Esophagus mucosa (tissue), 1 donor: ENCODE measurements at places on chromosomes 3 and 15. TPM values are rescaled to one million over a fixed set of nuclear protein-coding genes. Genes with fewer than 3 reads are reported as not detected.
A peak's percentile ranks its signal among the peaks of the same experiment; 100 is the strongest.

DNA sequence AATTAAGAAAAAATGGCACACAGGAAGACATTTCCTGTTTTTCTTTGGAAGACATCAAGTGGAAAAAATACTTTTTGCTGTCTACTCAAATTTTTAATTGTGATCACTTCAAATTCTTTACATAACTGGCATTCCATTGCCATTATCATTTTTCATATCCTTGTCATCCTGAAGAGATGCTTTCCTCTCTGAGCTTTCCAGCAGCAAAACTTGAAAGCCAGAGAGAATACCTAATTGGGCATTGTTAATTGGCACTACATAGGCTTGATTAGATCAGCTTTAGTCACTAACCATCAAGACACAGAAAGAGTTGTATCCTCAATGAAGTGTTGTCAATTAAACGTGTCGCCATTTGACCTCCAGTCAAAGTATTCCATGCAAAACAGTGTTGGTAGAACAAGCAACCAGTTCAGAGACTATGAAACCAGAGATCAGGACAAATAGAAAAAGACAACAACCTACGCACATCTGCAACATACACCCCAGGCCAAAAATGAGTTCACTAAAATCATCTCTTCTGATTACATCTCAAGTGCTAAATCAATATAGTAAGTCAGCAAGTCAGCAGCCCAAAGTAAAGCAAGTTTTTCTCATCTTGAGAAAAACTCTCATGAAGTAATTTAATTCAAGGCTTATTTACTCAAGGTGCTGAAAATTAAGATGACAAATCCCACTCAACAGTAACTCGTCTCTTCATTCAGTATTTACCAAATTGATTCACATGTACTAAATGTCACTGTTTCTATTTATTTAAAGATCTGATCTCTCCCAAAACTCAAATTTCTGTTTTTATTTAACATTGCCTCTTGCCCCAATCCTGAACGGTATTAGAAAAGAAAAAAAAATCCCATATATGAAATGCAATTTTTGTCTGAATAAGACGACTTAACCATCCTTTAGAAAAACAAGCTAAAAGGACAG is 123.0 kb downstream of the SUCLG2 start:
- ATAC-seq: no peak

DNA sequence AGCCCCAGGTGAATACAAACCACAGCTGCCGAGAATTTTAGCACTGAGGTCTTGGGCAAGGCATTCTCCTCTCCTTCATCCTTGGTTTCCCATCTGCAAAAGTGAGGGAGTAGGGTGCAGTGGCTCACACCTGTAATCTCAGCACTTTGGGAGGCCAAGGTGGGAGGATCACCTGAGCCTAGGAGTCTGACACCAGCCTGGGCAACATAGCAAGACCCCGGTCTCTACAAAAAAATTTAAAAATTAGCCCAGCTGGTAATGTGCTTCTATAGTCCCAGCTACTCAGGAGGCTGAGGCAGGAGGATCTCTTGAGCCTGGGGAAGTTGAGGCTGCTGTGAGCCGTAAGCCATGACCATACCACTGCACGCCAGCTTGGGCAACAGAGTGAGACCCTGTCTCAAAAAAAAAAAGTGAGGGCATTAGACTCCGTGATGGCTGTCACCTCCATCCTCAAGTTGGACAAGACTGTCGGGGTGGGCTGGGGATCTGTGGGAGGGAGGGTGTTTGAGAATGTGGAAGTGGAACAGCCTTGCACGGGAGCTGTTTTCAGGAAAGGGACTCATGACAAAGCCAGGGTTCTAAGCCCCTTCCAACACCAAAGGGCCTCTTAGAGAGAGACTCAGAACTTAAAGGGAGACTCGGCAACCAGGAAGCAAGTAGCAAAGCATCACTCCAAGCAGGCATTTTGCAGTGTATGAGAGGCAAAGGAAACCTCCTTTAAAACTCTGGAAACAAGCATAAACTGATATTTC is 46.0 kb upstream of the FURIN start:
- no peak for ATAC-seq

- ATAC-seq: peak; percentile 93
These were observed 152.7 kb upstream of the TSC22D2 start for GRCh38 chr3:150255413-150255812.

- ATAC-seq: no peak
These were observed 123.3 kb upstream of the CHL1 start for GRCh38 chr3:73271-73670.

GRCh38 chr15:34046471-34047145 is 7.6 kb upstream of the AVEN start:
- no peak for ATAC-seq

- no peak for ATAC-seq
These were observed 32.0 kb downstream of the SV2B start for GRCh38 chr15:91132079-91132478.

DNA sequence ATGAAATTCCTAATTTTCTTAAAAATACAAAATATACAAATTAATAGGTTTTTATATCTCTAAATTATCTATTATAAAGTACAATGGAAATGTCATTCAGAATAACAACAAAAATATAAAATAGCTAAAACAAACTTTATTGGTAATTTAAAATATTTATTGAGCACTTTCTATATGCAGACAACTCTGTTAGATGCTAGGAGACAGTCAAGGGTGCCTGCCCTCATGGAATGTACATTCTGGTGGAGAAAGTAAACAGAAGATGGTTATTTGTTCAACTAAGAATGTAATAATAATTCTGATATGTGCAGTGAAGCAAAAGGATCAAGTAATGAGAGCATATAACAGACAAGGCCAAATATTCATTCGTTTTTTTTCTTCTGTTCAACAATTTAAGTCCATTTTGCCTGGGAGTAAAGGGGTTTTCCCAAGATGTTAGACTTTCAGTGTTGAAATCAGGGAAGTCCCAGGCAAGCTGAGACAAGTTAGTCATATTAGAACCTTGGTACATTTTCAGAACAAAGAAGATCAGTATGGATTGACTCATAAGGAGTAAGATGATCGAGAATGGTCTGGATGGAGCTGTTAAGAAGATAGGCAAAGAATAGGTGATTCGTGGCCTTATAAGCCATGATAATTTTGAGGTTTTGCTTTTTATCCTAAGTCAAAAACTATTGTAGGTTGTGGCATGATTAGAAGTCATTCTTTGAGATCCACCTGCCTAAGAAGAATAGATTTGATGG is 150.2 kb upstream of the MLF1 start:
- peak; percentile 97 for ATAC-seq

DNA sequence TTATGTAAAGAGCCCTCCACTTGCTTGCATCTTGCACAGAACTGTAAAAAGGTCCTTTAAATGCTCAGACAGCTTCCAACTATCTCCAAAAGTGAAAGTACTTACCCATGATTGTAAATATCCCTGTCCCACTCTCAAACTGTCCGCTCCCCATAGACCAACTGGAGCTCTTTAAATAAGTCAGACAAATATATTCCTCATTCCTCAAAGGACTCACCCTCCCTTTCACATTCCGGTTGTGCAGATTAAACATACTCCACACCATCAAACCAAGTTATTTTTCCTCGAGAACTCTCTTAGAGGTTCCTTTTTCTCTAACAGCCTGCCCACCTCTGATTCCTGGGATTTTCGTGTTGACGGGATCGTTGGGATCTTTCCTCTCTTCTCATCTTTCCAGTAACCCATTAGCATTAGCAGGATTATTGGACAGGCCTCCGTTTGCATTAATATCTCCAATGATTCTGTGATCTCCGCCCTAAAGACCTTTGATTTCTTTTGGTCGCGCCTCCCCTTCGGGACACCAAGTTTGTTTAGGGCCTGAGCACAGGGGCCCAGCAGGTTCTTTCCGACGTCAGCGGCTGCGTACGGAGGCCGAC is 763 bp downstream of the GOLGB1 start:
- peak; percentile 51 for ATAC-seq

GRCh38 chr15:76846782-76847181 is 58.4 kb downstream of the SCAPER start:
- ATAC-seq: no peak

- no peak for ATAC-seq
These were observed 67.7 kb upstream of the WNT5A start for GRCh38 chr3:55554634-55555425.

- no peak for ATAC-seq
These were observed 20.2 kb upstream of the PPM1L start for GRCh38 chr3:160735826-160736225.

GRCh38 chr3:58565621-58566397 is 11.4 kb downstream of the FAM107A start:
- ATAC-seq: no peak

GRCh38 chr3:139617672-139618268 is 60.0 kb downstream of the NMNAT3 start:
- ATAC-seq: no peak

DNA sequence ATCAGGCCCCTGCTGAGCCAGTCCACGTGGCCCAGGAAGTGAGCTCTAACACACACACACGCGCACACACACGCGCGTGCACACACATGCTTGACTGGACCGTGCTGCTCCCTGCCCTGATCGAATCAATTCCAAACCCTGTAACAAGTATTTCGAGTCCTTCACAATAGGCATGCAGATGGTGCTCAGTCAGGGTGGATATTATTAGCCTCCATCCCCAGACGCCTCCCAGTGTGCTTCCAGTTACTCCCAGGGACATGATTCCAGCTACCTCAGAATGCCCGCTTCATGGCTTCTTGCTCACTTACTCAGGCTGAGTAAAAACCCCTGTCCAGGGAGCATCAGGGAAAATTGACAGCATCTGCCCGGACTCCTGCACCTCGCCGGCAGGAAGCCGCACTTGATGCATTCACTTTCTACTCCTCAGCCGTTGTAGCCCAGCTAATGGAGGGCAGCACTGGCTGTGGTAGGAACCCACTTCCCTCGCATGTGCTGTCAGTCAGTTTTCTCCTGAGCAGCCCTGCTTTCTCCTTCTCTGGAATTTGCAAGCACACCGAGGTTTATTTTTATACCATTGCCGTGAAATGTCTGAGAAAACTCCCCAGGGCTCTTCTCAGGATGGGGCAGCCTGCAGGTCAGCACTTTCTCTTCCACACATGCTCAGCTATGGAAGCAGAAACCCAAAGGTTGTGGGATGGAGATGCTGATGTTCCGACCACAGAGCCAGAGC is 126.1 kb upstream of the ABHD17C start:
- peak; percentile 6 for ATAC-seq

GRCh38 chr15:51752888-51753287 is 1.5 kb downstream of the TMOD2 start:
- no peak for ATAC-seq

- no peak for ATAC-seq
These were observed 141.2 kb downstream of the NEK11 start for GRCh38 chr3:131167867-131168266.

DNA sequence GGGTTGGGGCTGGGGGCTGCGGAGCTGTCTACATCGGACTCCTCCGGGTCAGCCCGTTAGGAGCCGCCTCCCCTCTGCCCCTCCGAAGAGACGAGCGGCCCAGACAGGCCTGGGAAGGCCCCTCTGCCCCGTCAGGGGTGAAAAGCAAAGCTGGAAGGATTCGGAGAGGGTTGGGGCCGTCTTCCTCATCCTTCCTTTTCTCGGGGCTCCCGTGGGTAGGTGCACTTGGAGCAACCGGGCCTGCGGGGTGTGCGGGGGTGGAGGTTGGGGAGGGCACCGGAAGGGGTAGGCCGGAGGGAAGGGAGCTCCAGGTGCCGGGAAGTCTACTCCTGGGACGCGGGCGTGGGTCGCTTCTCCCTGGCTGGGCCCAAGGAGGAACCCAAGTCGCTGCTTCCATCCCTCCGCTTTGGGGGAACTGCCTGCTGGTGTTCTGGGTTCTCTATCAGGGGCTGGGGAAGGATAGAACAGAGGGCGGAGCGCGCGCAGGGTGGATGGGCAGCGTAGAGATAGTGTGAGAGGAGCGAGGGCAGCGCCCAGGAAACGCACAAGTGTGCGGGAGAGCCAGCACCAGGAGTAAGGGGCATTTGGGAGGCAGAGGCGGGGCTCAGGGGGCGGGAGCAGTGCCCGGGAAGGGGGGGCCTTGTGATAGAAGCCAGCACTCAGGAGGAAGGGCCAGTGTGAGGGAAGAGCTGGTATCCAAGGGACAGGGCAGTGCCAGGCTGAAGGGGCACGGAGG is 590 bp downstream of the POLR2H start:
- peak; percentile 26 for ATAC-seq

- ATAC-seq: peak; percentile 10
These were observed 29.8 kb downstream of the GNB4 start for GRCh38 chr3:179421500-179421899.

GRCh38 chr15:50633653-50634052 is 52.9 kb downstream of the TRPM7 start:
- no peak for ATAC-seq

DNA sequence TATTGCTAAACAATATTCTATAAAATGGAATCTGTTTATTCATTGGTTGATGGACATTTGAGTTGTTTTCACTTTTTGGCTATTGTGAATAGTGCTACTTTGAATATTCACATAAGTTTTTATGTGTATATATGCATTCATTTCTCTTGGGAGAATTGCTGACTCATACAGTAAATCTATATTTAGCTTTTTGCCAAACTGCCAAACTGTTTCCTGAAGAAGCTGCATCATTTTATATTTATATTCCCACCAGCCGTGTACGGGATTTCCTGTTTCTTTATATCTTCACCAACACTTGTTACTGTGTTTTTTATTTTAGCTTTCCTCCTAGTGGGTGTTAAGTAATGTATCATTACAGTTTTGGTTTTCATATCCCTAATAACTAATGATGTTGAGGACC is 12.5 kb upstream of the TCAIM start:
- ATAC-seq: no peak

- ATAC-seq: no peak
These were observed 21.7 kb upstream of the PPP4R2 start for GRCh38 chr3:72974956-72975355.

DNA sequence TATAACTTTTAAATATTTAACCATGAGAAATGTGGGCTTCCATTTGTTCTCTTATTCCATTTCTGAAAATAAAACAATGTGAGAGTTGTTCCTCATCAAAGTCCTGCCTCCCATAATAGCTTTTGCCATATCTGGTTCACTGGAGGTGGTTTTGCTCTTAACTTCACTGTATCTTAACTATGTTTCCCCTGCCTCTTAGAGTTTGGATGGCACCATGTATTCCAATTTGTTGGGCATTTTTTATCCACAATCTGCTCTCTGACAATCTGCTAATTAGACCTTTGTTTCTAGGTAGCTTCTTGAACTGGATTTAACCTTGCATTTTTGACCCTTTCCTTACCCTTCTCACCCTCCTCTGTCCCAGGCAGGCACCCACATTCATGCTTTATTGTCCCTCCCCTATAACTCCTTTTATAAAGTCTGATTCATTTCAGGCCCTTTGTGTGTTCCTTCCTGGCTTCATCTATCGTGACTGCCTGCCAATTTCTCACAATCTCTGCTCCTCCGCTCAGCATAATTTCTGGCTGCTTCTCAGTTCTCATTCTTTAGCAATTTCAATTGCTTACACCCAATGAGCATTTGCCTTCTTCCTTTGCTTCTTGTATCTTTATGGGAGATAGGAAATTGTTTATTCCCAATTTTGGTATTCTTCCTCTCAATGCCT is 144.2 kb upstream of the ARHGEF26 start:
- peak; percentile 78 for ATAC-seq

ZMYND10 gene
- 0.64 TPM for total RNA-seq

GP5 gene
- 0.08 TPM for total RNA-seq

ZNF654 gene
- 13.1 TPM for total RNA-seq

SEC22C gene
- total RNA-seq: 17.4 TPM

SV2B gene
- total RNA-seq: 0.28 TPM

FGD5 gene
- 2.5 TPM for total RNA-seq

DNAH12 gene
- total RNA-seq: 0.08 TPM

PPM1M gene
- total RNA-seq: 9.5 TPM

C3orf20 gene
- total RNA-seq: 0.24 TPM

LDHAL6B gene
- not detected for total RNA-seq

NIT2 gene
- total RNA-seq: 48.7 TPM
